A673 (cell line): ENCODE measurements at places on chromosomes 16 and 17. TPM values are rescaled to one million over a fixed set of nuclear protein-coding genes. Genes with fewer than 3 reads are reported as not detected.

- H3K4me1 ChIP-seq, result peaks cover 11% of the 10 kb centered on the region
- H3K27ac ChIP-seq, result peak overlapping the region; percentile 48
- no peaks in the 10 kb centered on the region for H3K27me3 ChIP-seq
- peaks cover 4% of the 10 kb centered on the region for H3K36me3 ChIP-seq
Observed at GRCh38 chr17:28334666-28335200, 539 bp downstream of the IFT20 start.

GRCh38 chr16:86866986-86867722 lies 288.8 kb downstream of the FOXL1 start:
- no peaks in the 10 kb centered on the region for H3K4me1 ChIP-seq
- no peak overlapping the region for H3K4me3 ChIP-seq
- DNase-seq, result no peak
- no peak overlapping the region for H3K27ac ChIP-seq

DNA sequence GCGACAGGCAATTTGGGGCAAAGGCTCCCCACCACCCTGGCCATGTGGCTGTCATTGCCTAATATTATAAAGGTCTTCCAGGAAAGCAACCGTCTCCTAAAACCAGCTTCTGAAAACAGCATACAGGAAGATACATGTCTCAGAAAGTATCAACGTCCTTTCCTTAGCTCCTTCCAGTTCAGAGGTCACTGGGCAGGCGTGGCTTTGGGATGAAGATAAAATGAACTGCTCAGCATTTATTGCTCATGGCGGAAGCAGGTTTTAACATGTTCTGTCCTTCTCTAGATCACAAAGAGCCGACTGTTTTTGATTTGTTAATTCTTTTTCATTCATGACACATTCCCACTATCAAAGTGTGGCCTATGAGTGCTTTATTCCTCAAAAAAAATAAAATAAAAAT lies 8.0 kb downstream of the CFAP20 start:
- no peak overlapping the region for H3K27ac ChIP-seq
- no peaks in the 10 kb centered on the region for H3K27me3 ChIP-seq
- H3K36me3 ChIP-seq, result peaks cover 6% of the 10 kb centered on the region
- H3K4me3 ChIP-seq, result peak overlapping the region; percentile 8

DNA sequence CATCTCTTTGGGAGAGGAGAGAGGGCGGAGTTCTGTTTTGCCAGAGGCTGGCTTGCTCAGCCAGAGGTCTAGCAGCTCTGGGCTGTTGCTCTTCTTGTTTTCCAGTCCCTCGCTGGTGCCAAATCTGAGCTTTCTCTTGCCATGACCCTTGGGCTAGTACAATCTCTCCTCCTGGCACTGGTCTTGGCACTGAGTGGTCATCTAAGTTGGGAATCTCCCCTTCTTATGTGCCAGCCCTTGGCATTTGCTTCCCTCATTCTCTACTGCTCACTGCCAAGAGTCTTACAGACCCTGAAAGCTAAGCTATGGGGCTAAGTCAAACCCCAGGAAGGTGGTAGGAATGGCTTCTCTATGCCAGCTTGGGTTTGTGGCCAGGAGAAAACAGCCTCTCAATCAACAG lies 148.6 kb downstream of the SHISA6 start:
- H3K27ac ChIP-seq, result no peak overlapping the region
- H3K27me3 ChIP-seq, result no peaks in the 10 kb centered on the region
- peaks cover 14% of the 10 kb centered on the region for H3K4me1 ChIP-seq
- no peaks in the 10 kb centered on the region for H3K36me3 ChIP-seq
- DNase-seq, result no peak

DNA sequence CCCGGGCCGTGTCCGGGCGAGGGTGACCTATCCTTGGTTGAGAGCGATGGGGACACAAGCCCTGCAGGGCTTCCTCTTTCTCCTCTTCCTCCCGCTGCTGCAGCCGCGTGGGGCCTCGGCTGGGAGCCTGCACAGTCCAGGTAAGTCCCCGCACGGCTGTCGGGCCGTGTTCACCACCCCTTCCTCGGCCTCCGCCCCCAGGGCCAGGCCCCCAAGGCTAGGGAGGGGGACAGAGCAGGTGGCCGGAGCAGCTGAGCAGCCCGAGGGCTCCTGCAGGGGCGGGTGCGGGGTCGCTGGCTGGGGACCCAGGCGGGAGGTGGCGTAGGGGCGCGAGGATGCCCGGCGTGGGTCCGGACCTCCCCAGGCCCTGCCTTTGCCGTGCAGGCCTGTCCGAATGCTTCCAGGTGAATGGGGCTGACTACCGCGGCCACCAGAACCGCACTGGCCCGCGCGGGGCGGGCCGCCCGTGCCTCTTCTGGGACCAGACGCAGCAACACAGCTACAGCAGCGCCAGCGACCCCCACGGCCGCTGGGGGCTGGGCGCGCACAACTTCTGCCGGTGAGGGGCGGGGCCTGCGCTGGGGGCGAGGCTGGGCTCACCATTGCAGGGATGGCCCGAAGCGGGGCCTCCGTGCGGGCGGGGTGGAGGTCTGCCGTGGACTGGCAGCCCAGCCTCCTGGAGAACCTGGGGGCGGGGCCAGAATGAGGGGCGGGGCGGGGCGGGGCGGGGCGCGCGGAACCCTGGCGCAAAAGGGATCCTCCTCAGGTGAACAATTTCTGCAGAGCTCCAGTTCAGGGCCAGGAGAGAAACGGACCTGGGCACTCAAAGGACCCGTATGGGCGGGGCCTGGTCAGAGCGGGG lies 631 bp downstream of the KREMEN2 start:
- H3K27me3 ChIP-seq, result no peaks in the 10 kb centered on the region
- no peak overlapping the region for H3K27ac ChIP-seq
- H3K36me3 ChIP-seq, result no peaks in the 10 kb centered on the region
- peak overlapping the region; percentile 52 for H3K4me3 ChIP-seq

GRCh38 chr17:30942308-30943079 lies 20.7 kb downstream of the ADAP2 start:
- no peak for DNase-seq
- H3K36me3 ChIP-seq, result no peaks in the 10 kb centered on the region
- no peak overlapping the region for H3K27ac ChIP-seq
- no peaks in the 10 kb centered on the region for H3K4me1 ChIP-seq
- H3K4me3 ChIP-seq, result no peak overlapping the region

GRCh38 chr16:54176376-54176901 lies 110.1 kb downstream of the IRX3 start:
- H3K4me3 ChIP-seq, result no peak overlapping the region
- peaks cover 3% of the 10 kb centered on the region for H3K4me1 ChIP-seq
- DNase-seq, result no peak
- no peaks in the 10 kb centered on the region for H3K36me3 ChIP-seq

- no peak overlapping the region for H3K4me3 ChIP-seq
- no peak for DNase-seq
- no peaks in the 10 kb centered on the region for H3K4me1 ChIP-seq
- no peak overlapping the region for H3K27ac ChIP-seq
Observed at GRCh38 chr16:19505600-19506303, 16.1 kb downstream of the GDE1 start.

DNA sequence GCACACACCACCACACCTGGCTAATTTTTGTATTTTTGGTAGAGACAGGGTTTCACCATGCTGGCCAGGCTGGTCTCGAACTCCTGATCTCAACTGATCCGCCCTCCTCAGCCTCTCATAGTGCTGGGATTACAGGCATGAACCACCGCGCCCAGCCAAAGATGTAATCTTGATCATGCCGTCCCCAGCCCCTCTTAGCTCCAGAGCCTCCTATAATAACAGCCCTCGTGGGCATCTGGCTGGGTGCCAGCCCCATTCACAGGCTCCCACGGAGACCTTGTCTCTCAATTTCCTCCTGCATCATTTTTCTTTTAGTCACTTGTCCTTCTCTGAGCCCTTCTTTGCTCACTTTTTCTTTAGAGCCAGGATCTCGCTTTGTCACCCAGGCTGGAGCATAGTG lies 94.2 kb downstream of the KATNIP start:
- no peaks in the 10 kb centered on the region for H3K4me1 ChIP-seq
- no peaks in the 10 kb centered on the region for H3K27me3 ChIP-seq
- no peaks in the 10 kb centered on the region for H3K36me3 ChIP-seq
- no peak overlapping the region for H3K27ac ChIP-seq
- no peak overlapping the region for H3K4me3 ChIP-seq

- no peak overlapping the region for H3K27ac ChIP-seq
- H3K36me3 ChIP-seq, result no peaks in the 10 kb centered on the region
- H3K4me1 ChIP-seq, result no peaks in the 10 kb centered on the region
- no peak for DNase-seq
- no peak overlapping the region for H3K4me3 ChIP-seq
Observed at GRCh38 chr16:50114357-50115129, 38.6 kb upstream of the TENT4B start.

- DNase-seq, result no peak
- H3K4me3 ChIP-seq, result no peak overlapping the region
- H3K27ac ChIP-seq, result no peak overlapping the region
- H3K36me3 ChIP-seq, result no peaks in the 10 kb centered on the region
- no peaks in the 10 kb centered on the region for H3K4me1 ChIP-seq
Observed at GRCh38 chr16:81526935-81527334, 82.3 kb downstream of the CMIP start.

DNA sequence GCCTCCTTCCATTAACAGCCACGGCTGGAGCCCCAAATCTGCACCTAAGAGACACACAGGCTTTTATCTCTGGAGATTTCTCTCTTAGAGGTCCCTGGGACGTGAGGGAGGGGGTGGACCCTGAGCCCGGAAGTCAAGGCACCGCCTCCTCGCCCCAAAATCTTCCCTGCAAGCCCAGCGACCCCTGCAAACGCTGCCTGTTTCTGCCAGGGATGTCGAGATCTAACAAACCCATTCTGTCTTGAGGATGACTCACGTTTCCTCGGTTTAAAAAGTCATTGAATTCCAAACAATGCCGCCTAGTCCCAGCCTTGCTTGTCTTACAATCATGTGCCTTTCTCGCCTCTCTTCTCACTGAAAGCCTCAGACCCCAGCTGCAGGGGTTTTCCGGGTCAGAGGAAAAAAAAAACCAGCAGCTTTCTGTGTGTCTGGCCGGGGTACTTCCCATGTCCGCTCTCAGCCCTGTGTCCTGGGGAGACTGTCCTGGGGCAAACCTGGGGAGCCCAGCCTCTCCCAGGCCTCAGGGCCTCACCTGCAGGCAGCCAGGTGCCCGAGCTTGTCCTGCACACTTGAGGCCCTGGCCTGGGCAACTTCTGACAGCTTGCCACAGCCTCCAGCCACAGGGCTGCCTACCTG lies 15.4 kb downstream of the ARL2BP start:
- no peaks in the 10 kb centered on the region for H3K27me3 ChIP-seq
- DNase-seq, result peak; percentile 77
- peaks cover 9% of the 10 kb centered on the region for H3K4me1 ChIP-seq

- no peak for DNase-seq
- no peak overlapping the region for H3K4me3 ChIP-seq
- H3K36me3 ChIP-seq, result no peaks in the 10 kb centered on the region
- H3K27ac ChIP-seq, result no peak overlapping the region
Observed at GRCh38 chr17:47278561-47278960, 24.9 kb downstream of the ITGB3 start.

DNA sequence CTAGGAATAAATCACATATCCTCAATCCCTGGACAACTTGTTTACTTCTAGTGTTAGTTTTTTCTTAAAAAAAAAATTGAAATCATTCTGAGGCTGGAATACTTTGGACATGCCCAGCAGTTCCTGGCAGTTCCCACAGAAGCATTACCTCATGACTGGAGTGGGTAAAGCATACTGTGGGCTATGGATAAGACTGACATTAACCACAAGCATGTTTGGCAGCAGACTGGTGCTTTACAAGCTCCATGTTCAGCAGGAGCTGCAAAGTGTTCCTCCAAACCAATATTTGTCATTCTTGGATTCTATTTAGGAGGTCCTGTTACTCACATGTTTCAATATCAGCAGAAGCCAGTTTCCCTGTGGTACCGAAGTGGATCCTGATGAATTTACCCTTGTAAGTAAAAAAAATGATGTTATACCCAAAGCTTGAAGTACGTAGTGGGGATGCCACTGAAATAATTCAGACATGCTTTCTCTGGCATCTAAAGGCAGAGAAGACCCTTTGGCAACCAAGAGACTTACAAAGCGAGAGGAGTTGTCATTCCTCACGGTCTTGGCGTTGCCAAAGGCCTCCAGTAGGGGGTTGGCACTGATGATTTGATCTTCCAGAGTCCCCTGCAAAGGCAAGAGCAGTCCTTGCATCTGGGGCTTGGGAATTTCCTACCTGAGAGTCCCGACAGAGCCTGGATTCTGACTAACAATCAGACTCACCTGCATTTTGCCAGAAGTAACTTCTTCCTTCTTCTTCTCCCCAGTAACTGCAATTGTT lies 4.9 kb downstream of the MYH1 start:
- H3K27ac ChIP-seq, result no peak overlapping the region
- no peaks in the 10 kb centered on the region for H3K36me3 ChIP-seq
- no peak overlapping the region for H3K4me3 ChIP-seq

GRCh38 chr16:51149251-51149661 lies 1.8 kb downstream of the SALL1 start:
- no peak for DNase-seq
- peak overlapping the region; percentile 94 for H3K27ac ChIP-seq
- peaks cover 24% of the 10 kb centered on the region for H3K27me3 ChIP-seq
- no peaks in the 10 kb centered on the region for H3K36me3 ChIP-seq
- peaks cover 28% of the 10 kb centered on the region for H3K4me1 ChIP-seq

- H3K27ac ChIP-seq, result no peak overlapping the region
- no peak for DNase-seq
- no peaks in the 10 kb centered on the region for H3K27me3 ChIP-seq
Observed at GRCh38 chr16:4500272-4500671, 24.1 kb downstream of the HMOX2 start.

DNA sequence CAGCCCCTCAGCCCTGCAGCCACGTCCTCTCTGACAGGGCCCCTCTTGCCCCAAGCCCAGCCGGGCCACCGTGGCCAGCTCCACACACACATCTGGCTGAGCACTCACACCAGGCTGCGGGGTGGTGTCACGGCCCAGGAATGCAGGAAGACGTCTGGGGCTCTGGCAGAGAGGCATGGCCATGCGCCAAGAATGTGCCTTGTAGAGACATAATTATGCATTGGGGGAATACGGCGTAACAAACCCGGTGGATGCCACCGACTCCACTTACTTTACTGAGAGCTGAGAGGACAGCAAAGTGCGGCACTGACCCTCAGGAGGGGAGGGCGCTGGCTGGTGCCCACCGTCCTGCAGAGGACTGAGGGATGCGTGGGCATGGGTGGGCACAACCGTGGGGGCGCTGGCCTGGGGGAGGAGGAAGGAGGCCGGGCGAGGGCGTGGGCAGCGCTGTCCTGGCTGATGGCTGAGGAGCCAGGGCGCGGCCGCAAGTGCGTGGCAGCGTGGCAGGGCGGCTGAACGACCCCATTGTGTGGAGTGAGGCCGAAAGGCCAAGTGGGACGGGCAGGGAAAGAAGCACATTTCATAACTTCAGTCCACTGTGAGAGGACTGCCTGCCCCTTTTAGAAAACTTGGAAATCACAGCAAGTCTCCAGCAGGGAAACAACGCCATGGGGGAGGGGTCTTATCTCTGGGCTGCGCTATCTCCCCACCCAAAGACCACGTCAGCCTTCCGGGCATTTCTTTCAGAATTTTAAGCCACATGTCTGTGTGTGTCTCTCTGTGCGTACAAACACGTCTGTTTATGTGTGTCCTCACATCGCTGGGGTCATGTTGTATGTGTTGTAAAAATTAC lies 30.6 kb downstream of the METRNL start:
- no peaks in the 10 kb centered on the region for H3K36me3 ChIP-seq
- no peaks in the 10 kb centered on the region for H3K27me3 ChIP-seq
- H3K4me3 ChIP-seq, result peak overlapping the region; percentile 33
- H3K4me1 ChIP-seq, result peaks cover 26% of the 10 kb centered on the region
- peak overlapping the region; percentile 62 for H3K27ac ChIP-seq

- H3K4me1 ChIP-seq, result no peaks in the 10 kb centered on the region
- no peaks in the 10 kb centered on the region for H3K36me3 ChIP-seq
- no peaks in the 10 kb centered on the region for H3K27me3 ChIP-seq
- H3K4me3 ChIP-seq, result no peak overlapping the region
- no peak overlapping the region for H3K27ac ChIP-seq
Observed at GRCh38 chr16:81645266-81645694, 133.8 kb upstream of the PLCG2 start.

Gene C16orf92
- total RNA-seq, result not detected in 2 replicates

Gene CIBAR2
- total RNA-seq, result not detected in 2 replicates

Gene CCL22
- not detected in 2 replicates for total RNA-seq

Gene HS3ST2
- total RNA-seq, result 0.24 TPM in 1 of 2 replicates, not detected in the other

Gene GFOD2
- total RNA-seq, result 22.6 and 25.1 TPM in 2 replicates
